ENCODE measurements at places on chromosomes 3 and 15.

DNA sequence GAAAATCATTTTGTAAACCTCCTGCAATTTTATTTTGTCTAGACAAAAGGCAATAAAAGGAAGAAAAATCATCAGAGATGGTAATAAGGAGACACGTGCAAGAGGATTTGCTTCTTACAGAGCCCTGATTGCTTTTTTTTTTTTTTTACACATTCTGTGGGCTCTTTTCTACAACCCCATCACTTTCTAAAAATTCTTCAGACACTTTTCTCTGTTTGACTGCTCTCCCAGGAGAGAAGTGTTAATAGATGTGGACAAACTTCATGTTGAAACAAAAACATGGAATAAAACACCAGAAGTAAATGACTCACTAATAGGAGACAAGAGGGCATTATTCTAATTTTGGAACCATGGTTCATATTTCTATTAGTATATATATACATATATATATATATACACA, 114.4 kb upstream of the TPRG1 start:
- no peak for DNase-seq

GRCh38 chr3:189025866-189026265, 145.9 kb upstream of the TPRG1 start:
- no peak for DNase-seq

GRCh38 chr3:71476950-71477349, 106.6 kb downstream of the FOXP1 start:
- no peak for DNase-seq

GRCh38 chr3:164235289-164236028, 842.8 kb downstream of the SI start:
- DNase-seq: no peak

DNA sequence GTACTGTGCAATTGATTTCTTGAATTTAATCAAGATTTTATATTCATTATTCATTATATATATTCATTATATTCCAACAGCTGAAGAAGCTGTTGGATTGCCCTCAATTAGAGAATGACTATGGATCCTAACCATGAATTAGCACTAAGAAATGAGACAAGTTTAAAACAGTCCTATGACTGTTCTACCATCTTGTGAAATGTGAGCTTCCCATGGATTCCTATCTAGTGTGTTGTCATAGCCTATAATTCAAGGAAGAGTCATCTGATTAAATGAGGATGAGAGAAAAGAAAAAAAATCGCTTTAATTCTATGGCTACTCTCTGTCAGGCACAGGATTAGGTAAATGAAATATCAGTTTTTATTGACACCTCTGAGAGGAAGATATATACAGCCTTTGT, 696.6 kb upstream of the NAALADL2 start:
- DNase-seq: no peak

DNA sequence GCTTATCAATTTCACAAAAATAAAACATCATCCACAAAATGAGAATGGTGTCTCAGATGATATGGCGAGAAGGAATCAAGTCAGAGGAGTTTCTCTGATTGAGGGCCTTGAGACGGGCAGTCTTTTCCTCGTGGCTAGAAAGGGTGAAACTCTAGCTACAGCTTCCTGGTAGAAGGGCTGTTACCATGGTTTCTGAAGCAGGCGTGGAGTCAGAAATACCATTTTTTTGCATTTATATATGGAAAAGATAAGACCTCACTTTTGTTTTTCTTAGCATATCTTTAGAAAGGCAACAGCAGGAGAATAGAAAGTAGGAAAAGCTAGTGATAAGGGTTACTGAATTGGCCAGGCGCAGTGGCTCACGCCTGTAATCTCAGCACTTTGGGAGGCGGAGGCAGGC, 17.3 kb upstream of the SAMD7 start:
- no peak for DNase-seq

- DNase-seq: no peak
Measured at GRCh38 chr3:66299891-66300290, 79.1 kb downstream of the SLC25A26 start.

DNA sequence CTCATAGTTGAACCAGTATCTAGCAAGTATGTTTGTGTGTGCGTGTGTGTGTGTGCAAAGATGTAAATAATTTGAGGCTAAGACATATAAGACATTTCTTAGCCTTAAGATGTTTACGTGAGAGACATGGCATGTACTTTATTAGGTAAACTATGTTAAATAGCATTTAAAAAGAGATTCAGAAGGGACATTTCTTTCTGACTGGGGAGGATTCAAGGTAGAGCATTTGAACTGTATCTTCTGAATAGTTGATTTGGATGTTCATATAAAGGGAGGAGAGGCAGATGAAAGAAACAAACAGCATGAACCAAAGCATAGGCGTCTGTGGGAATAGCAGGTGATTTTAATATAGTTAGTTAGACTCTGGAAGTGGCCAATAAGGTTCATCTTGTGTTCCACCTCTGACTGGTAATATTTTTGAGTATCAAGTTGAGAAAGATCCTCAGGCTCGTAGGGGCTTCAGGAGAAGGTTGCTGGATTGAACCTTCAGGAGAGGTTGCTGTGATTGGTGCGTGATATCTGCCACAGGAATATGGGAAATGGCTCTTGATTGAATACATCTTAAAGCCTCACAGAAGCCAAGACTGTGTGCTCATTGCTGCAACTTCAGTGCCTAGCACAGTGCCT, 12.6 kb downstream of the NFKBIZ start:
- no peak for DNase-seq

GRCh38 chr3:71684046-71684756, 41.0 kb downstream of the EIF4E3 start:
- DNase-seq: no peak

Data from stimulated activated CD8-positive, alpha-beta memory T cell treated with anti-CD3 and anti-CD28 coated beads, Interleukin-12 subunit alpha, Interleukin-12 subunit beta, amount 100 ng/mL, for 1 hour (primary cell).